ENCODE measurements at places on chromosomes 4 and X.

- no peak for DNase-seq
- H3K4me1 ChIP-seq = peaks cover under 1% of the 10 kb centered on the region
- H3K27ac ChIP-seq = no peak overlapping the region
- no peaks in the 10 kb centered on the region for H3K36me3 ChIP-seq
- H3K4me3 ChIP-seq = no peak overlapping the region
Measured at GRCh38 chr4:99144587-99144986, 490 bp upstream of the ADH4 start.

DNA sequence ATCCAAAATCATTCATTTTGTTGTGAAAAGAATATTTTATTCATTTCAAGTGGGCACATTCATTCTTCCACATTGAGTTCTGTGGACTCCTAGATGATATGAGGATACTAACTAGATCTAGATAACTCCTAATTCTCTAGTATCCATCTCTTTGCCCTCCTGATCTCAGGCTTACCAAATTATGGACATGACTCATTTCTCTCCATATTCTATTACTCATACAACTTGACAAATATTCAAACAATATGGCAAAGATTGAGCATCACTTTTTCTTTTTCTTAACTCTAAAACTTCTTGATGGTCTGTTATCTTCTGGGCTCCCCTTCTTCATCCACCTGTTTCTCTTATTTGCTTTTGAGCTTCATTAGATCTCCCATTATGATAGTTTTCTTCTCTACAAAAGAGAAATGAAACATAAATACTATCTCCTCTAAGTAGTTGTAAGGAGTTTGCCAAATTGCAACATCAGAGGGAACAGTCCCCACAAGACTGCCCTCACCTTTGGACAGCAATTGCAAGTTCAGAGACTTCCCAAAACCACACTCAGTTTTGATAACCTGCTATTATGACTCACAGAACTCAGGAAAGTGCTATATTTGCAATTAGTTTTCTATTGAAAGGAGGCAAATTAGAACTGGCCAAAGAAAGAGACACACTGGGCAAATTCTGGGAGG lies 422.9 kb downstream of the SPRY1 start:
- H3K27me3 ChIP-seq = peaks cover 7% of the 10 kb centered on the region
- no peak for DNase-seq
- H3K36me3 ChIP-seq = no peaks in the 10 kb centered on the region
- no peaks in the 10 kb centered on the region for H3K4me1 ChIP-seq

- no peaks in the 10 kb centered on the region for H3K36me3 ChIP-seq
- no peak for DNase-seq
- H3K27me3 ChIP-seq = no peaks in the 10 kb centered on the region
- H3K27ac ChIP-seq = no peak overlapping the region
Measured at GRCh38 chrX:17559728-17560379, 177.4 kb upstream of the SCML1 start.

DNA sequence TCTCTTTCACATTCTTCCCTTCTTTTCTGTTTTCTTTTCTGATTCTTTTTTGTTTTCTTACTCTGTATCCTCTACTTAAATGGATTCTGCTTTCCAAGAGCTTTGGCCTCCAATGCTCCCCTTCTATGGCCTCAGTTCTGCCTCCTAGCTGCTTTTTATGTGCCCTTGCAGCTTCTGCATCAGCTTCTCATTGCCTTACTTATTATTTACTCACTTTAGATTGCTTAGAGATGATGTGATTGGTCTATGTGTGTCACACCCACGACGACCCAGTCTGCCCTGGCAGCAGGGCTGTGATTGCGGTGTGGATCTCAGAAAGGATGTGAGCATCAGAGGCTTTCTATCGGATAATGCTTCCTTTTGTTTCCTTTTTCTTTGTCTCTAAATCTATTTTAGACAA lies 71.8 kb upstream of the SMARCA5 start:
- no peaks in the 10 kb centered on the region for H3K4me1 ChIP-seq
- H3K4me3 ChIP-seq = no peak overlapping the region
- no peak overlapping the region for H3K27ac ChIP-seq
- no peaks in the 10 kb centered on the region for H3K36me3 ChIP-seq
- DNase-seq = no peak
- peaks cover 8% of the 10 kb centered on the region for H3K27me3 ChIP-seq

GRCh38 chr4:2767046-2767704 lies 11.0 kb upstream of the TNIP2 start:
- H3K4me3 ChIP-seq = no peak overlapping the region
- no peak overlapping the region for H3K27ac ChIP-seq
- H3K36me3 ChIP-seq = no peaks in the 10 kb centered on the region
- no peak for DNase-seq

DNA sequence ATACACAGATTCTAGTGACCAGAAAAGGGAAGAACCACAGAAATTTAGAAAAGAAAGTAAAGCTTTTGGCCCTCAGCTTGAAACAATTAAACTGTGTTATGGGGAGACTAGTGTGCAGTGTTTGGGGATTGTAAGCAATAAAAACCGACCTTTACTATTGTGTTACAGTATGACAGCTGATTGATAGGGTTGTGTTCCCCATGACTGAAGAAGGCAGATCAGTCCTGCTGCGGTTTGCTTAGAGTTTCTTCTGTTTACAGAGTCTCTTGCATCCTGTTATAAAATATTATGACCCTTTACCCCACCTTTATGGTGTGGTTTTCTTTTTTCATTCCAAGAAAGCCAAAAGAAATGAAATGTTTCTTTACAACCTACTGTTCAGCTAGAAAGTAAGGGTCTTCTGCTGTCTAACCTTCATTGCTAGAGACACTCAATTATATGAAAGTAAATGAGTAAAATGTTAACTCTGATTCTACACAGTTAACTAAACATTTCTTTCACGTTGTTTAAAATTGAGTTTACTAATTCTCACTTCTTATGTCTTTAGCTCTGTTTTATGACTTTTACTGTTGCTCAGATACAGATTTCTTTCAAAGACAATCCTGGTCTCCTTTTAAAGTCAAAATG lies 18.1 kb downstream of the CHIC1 start:
- no peaks in the 10 kb centered on the region for H3K27me3 ChIP-seq
- no peak overlapping the region for H3K27ac ChIP-seq
- H3K4me3 ChIP-seq = no peak overlapping the region
- H3K4me1 ChIP-seq = peaks cover 6% of the 10 kb centered on the region
- H3K36me3 ChIP-seq = peaks cover 3% of the 10 kb centered on the region

DNA sequence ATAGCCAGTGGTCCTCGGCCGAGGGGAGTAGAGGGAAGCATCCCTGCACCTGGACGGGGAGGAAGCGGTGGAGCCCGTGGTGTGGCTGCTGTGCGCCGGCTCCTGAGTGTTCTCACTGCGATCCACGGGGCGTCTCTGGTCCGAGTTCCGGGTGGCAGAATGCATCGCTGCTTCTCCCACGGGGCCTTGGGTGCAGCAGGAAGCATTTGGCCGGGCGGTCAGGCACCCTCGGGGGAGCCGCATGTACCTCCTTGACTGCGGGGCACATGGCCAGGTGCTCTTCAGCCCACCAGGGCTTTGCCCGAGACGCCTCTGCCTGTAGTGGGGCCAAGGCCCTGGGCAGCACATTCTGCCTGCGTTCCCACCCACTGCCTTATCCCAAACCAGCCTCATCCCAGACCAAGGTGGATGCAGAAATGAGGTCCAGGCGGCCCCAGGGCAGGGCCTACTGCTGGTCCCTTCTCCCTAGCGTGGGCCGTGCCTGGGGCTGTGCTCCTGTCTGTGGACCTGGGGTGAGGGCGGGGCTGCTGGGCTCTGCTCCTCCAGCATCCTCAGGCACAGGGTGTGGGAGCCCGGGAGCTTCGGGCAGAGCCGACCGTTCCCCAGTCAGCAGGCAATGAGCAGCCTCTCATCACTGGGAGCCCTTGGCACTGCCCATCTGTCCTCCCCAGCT lies 27.5 kb downstream of the NKX1-1 start:
- H3K36me3 ChIP-seq = no peaks in the 10 kb centered on the region
- no peaks in the 10 kb centered on the region for H3K4me1 ChIP-seq
- H3K27ac ChIP-seq = no peak overlapping the region
- DNase-seq = no peak
- no peaks in the 10 kb centered on the region for H3K27me3 ChIP-seq
- no peak overlapping the region for H3K4me3 ChIP-seq

GRCh38 chrX:56763556-56764152 lies 34.6 kb downstream of the NBDY start:
- H3K4me1 ChIP-seq = peaks cover 50% of the 10 kb centered on the region
- no peaks in the 10 kb centered on the region for H3K27me3 ChIP-seq
- DNase-seq = no peak
- peaks cover 10% of the 10 kb centered on the region for H3K36me3 ChIP-seq
- H3K4me3 ChIP-seq = no peak overlapping the region
- H3K27ac ChIP-seq = peak overlapping the region; percentile 97

- H3K36me3 ChIP-seq = no peaks in the 10 kb centered on the region
- no peaks in the 10 kb centered on the region for H3K4me1 ChIP-seq
- DNase-seq = no peak
- H3K27ac ChIP-seq = no peak overlapping the region
- no peak overlapping the region for H3K4me3 ChIP-seq
Measured at GRCh38 chrX:123339221-123339905, 155.3 kb downstream of the GRIA3 start.

DNA sequence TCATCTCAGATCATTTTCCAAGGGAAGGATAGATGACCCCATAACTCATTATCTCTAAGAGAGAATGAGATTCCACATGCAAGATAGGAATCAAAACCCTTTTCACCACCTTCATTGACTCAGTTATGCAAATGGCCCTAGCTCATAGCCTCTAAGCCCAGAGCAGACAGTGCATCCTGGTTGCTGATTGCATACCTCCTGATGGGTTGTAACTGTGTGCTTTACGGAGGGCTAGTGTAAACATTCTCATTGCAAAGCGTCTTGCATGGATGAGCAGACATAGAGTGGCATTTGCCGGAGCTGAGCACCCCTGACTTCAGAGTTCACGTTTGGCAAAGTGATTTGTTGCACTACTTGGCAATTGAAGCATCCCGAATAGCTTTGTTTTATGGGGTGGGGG lies 151.0 kb downstream of the VCX3A start:
- H3K27ac ChIP-seq = no peak overlapping the region
- no peaks in the 10 kb centered on the region for H3K27me3 ChIP-seq
- DNase-seq = no peak
- H3K4me3 ChIP-seq = no peak overlapping the region

GRCh38 chr4:184154199-184154598 lies 63.5 kb downstream of the ENPP6 start:
- no peak for DNase-seq
- H3K36me3 ChIP-seq = no peaks in the 10 kb centered on the region

DNA sequence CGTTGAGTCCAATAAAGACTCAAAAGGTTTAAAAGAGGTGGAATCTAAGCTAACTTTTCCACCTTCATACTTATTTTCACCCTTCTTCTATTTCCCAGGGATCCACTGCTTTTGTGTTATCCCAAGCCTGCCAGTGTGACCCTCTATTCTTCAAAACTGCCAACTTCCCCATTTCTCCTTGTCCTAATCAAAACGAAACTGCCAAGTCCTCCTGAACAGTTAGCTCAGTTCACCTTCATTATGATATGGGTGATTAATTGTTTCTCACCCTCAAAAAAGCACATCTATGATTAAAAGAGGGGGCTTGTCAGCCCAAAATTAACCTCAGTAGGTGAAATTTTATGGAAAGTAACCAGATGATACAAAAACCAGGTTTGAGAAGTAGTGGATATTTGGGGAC lies 108.4 kb downstream of the GUCY2F start:
- no peaks in the 10 kb centered on the region for H3K36me3 ChIP-seq
- no peaks in the 10 kb centered on the region for H3K27me3 ChIP-seq
- DNase-seq = no peak

DNA sequence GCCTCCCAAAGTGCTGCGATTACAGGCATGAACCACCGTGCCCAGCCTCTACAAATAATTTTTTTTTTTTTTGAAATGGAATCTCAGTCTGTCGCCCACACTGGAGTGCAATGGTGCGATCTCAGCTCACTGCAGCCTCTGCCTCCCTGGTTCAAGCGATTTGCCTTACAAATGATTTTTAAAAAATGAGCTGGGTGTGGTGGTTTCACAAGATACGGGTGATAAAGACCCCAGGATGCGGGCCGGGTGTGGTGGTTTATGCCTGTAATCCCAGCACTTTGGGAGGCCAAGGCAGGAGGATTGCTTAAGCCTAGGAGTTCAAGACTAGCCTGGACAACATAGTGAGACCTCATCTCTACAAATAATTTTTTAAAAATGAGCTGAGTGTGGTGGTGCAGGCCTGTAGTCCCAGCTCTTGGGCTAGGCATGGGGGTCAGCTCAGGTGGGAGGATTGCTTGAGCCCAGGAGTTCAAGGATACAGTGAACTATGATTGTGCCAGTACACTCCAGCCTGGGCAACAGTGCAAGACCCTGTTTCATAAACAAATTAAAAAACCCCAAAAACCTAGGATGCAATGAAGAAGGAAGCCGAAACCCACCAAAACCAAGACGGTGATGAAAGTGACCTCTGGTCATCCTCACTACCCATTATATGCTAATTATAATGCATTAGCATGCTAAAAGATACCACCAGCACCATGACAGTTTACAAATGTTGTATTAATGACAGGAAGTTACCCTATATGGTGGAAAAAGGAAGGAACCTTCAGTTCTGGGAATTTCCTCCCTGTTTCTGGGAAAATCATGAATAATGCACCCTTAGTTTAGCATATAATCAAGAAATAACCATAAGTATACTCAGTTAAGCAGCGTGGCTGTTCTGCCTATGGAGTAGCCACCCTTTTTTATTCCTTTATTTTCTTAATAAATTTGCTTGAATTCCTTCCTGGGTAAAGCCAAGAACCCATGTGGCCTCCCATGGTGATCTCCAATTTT lies 27.7 kb downstream of the PDGFRA start:
- no peak overlapping the region for H3K4me3 ChIP-seq
- H3K27me3 ChIP-seq = no peaks in the 10 kb centered on the region
- DNase-seq = no peak
- H3K36me3 ChIP-seq = no peaks in the 10 kb centered on the region

GRCh38 chr4:7051144-7051495 lies 7.9 kb downstream of the TADA2B start:
- no peak overlapping the region for H3K27ac ChIP-seq
- no peaks in the 10 kb centered on the region for H3K27me3 ChIP-seq
- DNase-seq = no peak
- peaks cover 34% of the 10 kb centered on the region for H3K4me1 ChIP-seq
- H3K36me3 ChIP-seq = peaks cover 12% of the 10 kb centered on the region

DNA sequence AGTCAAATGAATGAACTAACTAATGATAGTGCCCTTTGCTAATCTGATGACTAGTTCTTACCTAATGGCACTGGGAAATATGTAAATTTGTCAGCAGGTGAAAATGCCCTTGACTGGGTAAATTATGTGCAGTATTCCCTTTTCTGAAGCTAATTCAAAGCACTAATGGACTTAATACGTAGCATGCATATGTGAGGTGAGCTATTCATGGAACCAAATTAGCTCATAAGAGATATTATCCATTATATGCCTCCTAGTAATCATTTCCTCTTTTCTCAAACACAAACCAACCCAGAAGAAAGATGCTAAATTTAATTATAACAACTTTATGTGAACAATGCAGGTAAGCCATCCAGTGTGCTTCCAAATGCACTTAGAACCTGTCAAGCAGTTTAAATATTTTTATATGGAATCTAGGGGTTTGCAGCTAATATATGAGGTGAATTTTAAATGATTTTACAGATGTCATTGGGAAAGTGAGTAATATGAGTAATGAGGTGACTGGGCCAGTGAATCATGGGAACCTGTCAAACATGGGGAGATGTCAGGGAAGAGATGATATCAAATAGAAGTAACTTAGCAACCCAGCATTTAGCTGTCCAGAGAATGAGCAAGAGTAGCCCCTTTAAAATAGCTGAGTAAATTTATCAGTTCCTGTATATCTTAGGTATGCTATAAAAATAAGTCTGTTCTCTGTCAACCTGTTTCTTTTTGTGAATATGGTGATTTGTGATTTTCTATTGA lies 315.0 kb downstream of the AFF2 start:
- H3K4me1 ChIP-seq = no peaks in the 10 kb centered on the region
- no peaks in the 10 kb centered on the region for H3K36me3 ChIP-seq
- H3K27me3 ChIP-seq = no peaks in the 10 kb centered on the region
- no peak overlapping the region for H3K27ac ChIP-seq
- no peak overlapping the region for H3K4me3 ChIP-seq

All from activated CD8-positive, alpha-beta T cell treated with anti-CD3 and anti-CD28 coated beads, Interleukin-2, amount 10 ng/mL, durations not matched to agents 7 days and 5 days (primary cell).